ENCODE measurements at places on chromosomes 6 and 20.

DNA sequence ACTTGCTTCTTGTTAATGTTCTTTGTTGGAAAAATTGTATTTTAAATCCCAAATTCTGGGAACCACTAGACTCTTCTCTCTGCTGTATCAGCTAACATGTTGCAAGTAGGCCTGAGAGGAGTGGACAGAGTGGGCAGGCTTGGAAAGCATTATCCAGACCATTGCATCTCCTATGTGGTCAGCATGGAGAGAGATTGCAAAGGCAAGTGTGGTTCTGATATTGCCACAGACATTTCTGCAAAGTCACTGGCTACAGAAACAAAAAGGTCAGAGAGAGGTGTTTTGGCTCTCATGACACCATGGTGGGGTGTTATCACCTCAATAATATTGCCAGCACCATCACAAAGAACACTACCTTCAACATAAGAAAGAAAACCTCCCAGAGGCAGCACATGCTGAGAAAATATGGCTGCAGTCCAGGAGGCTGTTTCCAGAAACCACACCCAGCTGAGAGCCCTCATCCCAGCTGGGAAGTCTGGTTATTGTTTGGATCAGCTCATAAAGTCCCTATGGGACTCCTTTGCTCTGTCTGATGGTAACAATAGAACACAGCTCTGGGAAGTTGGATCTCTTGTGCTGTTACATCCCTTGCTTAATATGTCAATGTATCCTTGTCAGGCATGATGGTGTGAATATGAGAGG lies 78.2 kb upstream of the TBX18 start:
- DNase-seq = no peak

- no peak for DNase-seq
Measured at GRCh38 chr6:88872962-88873361, 90.5 kb downstream of the RNGTT start.

DNA sequence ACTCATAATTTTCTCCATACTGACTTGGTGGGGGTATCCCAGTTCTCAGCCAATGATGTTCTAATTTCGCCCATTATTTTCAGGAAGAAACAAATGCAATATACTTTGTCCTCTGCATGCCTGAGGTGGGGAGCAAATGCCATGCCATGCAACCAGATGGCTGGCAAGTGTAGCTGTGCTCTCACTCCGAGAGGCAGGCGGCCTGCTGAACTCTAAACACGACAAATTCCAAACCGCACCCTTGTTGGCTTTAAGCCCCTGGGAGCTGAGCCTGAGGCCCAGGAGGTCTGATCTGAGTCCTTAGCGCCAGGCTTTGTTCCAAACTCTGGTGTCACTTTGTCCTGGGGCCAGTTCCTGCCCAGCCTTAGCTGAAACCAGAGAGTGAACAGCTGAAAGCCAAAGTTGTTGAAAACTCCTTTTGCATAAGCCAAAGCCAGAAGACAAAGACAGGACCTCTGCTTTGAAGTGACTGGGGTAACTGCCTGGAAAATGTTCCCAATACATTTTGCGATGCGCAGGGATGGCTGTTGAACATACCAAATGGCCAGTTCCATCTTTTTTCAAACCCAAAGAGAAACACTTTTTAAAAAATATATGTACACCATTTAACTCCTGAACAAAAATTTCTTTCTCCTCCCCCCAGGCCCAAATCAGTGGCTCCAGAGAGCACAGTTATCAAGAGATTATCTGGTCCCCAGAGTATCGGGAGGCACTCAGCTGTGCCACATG lies 46.2 kb downstream of the TTI1 start:
- peak; percentile 81 for DNase-seq

GRCh38 chr6:1088492-1089001 lies 223.4 kb upstream of the FOXQ1 start:
- no peak for DNase-seq

DNA sequence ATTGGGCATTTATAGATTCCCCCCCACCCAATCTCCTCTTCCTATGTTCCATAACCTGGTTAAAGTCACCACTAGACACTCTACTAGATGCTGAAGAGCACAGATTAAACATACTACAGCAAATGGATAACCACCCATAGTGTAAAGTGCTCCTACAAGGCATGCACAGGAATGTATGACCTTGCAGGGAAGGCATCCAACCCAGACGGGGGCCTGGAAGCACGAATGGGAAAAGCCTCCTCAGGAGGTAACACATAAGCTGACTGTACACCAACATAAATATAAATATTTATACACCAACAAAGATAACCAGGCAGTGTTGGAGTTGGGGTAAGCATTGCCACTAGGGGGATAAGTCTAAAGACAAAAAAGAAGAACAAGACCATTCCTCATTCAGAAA lies 691.7 kb downstream of the GRIK2 start:
- DNase-seq = no peak

- no peak for DNase-seq
Measured at GRCh38 chr6:166958926-166959861, 2.8 kb upstream of the RNASET2 start.

GRCh38 chr6:141026504-141026903 lies 1106.2 kb upstream of the GJE1 start:
- no peak for DNase-seq

- DNase-seq = no peak
Measured at GRCh38 chr20:35305682-35306556, 13.7 kb upstream of the FAM83C start.

DNA sequence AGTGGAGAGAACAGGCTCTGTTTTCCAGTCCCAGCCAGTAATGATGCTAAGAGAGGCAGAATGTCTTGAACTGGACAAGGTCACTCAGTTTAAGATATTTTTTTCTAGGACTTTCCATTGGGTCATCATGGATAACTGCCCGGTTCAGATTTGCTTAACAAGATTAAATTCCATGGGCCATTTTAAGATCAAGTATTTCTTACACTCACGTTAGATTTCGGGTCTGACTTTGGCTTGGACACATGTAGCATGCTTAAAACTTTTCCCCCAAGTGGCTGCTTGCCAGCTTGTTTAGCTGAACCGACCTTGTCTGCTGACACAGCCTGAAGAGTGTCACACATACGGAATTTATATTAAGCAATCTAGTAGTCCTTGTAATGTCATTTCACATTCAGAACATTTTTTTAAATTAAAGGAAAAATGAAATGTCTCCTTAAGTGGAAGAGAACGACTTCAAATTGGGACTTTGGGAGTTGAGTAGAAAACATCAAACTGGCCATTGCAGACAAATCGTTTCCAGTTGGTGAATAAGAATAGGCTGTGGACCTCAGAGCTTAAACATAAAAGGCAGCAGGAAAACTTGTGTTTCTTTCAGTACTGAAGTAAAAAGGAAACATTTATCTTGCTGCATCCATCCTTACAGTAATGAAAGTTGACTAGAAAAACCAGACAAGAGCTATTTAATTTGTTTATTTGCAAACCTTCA lies 29.0 kb downstream of the ARMC2 start:
- peak; percentile 68 for DNase-seq

- DNase-seq = no peak
Measured at GRCh38 chr6:10890151-10890550, 3.3 kb downstream of the SYCP2L start.

DNA sequence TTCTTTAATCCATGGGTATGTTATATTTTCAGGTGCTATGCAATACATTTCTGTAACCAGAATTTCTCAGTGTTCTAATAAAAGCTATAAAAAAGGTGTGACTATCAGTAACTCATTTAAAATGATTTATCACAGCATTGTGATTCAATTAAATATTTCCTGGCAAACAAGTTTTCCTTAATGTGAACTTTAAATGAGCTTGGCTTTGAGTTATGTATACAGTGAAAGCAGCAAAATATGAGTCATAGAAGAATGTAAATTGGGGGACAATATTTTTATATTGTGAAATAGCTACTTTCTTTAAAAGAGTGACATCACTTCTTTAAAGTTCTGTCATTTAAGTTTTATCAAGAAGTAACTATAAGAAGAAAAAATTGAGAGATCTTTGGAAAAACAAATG lies 484.9 kb upstream of the MAN1A1 start:
- DNase-seq = no peak

GRCh38 chr6:158817728-158818580 lies 1.2 kb downstream of the EZR start:
- DNase-seq = peak; percentile 81

DNA sequence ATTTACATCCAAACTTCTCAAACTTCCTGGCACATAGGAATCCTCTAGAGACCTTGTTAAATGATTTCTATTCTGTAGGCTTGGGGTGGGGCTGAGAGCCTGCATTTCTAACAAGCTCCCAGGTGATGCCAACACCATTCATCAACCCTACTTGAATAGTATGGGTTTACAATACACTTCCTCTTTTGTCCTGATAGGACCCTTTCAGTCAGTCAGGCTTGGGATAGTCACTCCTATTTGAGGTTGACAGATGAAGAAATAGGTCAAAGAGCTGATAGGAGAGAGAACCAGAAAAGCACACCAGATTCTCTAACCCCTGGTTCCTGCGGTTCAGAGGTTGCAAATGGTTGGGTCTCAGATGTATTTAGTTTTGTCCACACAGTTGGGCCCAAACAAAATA lies 273.4 kb downstream of the TSHZ2 start:
- no peak for DNase-seq

DNA sequence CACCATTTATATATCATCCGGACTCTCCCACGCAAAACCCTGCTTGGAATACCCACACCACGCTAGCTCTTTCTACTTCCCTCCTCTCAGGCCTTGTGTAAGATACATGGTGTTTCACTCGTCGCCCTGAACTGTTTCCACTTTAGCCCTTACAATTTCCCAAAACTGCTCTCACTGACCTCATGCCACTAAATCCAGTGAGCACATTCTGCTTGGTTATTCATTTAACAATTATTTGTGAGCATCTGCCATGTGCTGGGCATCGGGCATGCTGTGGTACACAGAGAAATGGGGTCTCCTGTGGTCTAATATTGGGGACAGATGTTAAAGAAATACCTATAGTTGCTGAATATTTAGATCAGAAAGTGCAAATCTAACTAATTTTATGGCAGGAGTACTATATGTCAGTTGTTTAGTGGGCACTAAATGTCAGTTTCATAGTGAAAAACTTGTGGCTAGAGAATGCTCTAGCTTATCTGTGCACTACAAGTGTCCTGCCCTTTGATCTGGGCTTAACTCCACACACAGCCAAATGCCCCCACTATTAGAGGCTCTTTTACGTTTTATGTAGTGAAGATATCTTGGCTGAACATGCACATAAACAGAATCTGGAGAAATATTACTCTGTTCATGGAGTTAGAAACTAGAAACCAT lies 41.0 kb downstream of the PLEKHG1 start:
- DNase-seq = no peak

- DNase-seq = no peak
Measured at GRCh38 chr6:7258231-7258763, 54.7 kb downstream of the SSR1 start.

DNA sequence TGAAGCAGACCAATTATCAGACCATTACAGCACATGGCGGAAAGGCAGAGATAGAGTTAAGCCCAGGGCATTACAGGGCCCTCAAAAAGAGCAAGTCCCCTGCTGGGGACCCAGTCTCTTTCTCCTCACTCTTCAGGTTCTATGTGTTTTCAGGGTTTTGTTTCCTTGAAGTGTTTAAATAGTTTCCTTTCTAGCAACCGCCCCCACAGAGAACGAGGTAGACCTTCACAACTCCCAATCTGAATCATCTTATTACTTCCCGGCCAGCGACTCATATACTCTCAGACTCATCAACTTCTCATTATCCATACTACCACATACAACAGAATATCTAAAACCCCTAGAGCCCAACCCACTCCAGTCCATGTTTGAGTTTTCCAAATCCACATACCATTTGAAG lies 526.6 kb upstream of the ARID1B start:
- DNase-seq = no peak

- DNase-seq = no peak
Measured at GRCh38 chr20:19096843-19097242, 115.6 kb upstream of the SLC24A3 start.

- no peak for DNase-seq
Measured at GRCh38 chr6:153790048-153790447, 249.0 kb upstream of the OPRM1 start.

DNA sequence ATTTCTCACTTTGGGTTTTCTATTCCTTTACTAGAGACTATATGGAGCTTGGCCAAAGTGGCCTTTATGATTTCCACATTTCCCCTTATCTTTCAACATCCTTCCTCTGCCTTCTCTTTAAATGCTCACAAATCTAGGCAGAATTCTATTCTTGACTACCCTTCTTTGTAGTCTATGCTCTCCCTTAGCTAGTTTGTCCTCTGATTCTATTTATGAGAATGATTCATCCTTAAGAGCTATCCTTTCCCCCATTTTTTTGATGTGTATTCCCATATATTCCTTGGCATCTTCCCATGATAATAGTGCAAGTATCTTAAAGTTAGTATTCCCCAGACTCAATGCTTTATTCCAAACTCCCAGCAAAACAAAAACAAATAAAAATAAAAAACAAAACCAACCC lies 53.1 kb downstream of the IL20RA start:
- DNase-seq = no peak

- DNase-seq = no peak
Measured at GRCh38 chr6:10518557-10519407, 2.4 kb upstream of the GCNT2 start.

GRCh38 chr6:20416567-20417345 lies 15.1 kb downstream of the E2F3 start:
- DNase-seq = no peak

DNA sequence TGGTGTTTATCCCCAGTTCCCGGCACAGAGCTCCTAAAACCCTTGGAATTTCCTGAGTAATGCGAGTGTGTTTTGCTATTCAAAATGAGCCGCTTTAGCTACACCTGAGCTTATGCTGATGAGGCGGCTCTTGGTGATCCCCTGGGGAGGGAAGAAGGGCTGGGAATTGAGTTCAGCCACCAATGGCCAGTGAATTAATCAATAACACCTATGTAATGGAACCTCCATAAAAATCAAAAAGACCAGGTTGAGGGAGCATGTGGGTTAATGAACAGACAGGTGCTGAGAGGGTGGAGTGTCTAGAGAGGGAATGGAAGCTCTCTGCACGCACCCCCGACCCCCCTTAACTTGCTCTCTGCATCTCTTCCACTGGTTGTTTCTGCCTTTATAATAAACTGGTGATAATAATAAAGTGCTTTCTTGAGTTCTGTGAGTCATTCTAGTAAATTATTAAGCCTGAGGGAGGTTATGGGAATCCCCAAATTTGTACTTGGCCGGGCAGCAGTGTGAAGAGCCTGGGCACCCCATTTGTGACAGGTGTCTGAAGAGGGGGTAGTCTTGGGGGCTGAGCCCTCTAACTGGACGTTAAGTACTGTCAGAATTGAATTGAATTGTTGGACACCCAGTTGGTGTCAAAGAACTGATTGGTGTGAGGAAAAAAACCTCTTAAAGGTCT lies 24.6 kb upstream of the SERPINB1 start:
- DNase-seq = no peak

DNA sequence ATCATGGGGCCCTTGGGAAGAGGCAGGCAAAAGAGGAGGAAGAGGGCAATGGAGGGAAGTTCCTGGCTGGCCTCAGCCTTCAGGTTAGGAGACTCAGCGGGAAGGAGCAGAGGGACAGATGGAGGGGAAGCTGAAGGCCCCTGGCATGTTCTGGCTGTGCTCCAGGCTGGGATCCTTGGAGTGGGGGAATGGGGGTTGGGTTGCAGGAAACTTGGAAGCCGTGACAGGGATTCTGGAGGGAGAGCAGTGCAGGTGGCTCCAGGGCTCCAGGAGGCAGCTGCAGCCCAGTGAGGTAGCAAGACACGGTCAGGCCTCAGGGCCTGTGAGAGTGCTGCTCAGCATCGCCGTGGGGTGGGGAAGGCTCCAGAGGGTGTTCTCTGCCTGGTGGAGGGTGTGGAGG lies 64.6 kb upstream of the SCP2D1 start:
- DNase-seq = no peak

All from left ventricle myocardium inferior (tissue), 1 donor.